ENCODE measurements at places on chromosomes 5 and 9. TPM values are rescaled to one million over a fixed set of nuclear protein-coding genes. Genes with fewer than 3 reads are reported as not detected.

The HRCT1 gene
- total RNA-seq: not detected

The PCDHGB6 gene
- total RNA-seq: 0.11 TPM

The TMEFF1 gene
- not detected for total RNA-seq

The GRIN1 gene
- total RNA-seq: not detected

The KCNN2 gene
- not detected for total RNA-seq

The PFN3 gene
- not detected for total RNA-seq

The STK32A gene
- total RNA-seq: not detected

The PROB1 gene
- 4.3 TPM for total RNA-seq

The SIMC1 gene
- 31.6 TPM for total RNA-seq

The FBP2 gene
- total RNA-seq: not detected

The KLF4 gene
- 1.1 TPM for total RNA-seq

The CYLC2 gene
- total RNA-seq: not detected

The CRB2 gene
- total RNA-seq: not detected

- DNase-seq: no peak
Observed at GRCh38 chr5:5069851-5070250, 70.3 kb upstream of the ADAMTS16 start.

GRCh38 chr5:93677359-93677891 lies 64.0 kb downstream of the POU5F2 start:
- no peak for DNase-seq

- DNase-seq: no peak
Observed at GRCh38 chr5:98750693-98751092, 22.8 kb upstream of the RGMB start.

- DNase-seq: no peak
Observed at GRCh38 chr9:125146247-125146646, 2.9 kb upstream of the SCAI start.

DNA sequence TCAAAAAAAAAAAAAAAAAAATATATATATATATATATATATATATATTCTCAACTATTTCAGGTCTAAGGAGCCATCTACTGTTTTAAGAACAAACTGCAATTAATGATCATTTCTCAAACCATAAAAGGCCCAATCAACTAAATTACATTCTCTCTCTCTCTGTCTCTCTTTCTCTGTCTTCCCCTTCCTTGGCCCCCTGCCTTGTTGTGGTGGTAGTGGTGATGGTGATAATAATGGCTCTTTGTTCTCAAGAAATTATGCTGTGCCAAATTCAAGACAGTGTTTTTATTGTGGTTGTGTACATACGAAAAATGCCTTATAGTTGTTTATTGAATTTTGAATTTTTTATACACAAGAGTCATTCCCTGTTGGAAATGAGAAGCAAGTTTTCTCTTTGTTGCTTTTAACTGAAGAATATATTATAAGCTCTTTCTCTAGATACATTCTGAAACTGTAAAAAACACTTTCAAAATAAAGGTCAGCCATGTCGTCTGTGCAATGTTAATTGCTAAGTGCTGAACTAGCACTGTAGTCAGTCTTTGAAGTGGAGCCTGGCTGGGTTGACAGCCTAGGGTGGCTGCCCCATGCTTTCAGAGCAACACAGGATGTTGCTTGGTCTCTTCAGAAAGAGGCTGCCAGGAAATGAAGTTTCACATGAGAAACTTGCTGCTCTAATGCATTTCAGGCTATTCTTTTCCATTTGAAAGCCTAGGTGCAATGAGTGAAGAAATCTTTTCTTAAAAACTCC lies 96.0 kb downstream of the HINT1 start:
- DNase-seq: peak; percentile 57

DNA sequence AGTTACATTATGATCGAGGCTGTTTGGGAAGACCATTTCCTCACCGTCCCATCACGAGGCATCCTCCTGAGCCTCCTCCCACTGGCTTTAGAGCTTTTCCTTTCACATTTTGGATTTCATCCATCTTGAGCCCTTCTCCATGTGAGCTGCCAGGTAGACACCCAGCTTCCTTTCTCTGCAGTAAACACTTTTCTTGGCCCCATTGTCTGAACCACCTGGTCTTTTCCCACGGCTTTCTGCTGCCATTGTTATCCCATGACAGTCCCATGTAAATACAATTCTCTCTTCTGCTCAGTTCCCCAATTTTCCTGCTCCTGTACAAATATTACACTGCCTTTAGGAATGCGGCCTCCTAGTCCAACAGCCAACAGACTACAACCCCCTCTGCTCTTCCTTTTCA lies 24.1 kb downstream of the UBE2QL1 start:
- no peak for DNase-seq

DNA sequence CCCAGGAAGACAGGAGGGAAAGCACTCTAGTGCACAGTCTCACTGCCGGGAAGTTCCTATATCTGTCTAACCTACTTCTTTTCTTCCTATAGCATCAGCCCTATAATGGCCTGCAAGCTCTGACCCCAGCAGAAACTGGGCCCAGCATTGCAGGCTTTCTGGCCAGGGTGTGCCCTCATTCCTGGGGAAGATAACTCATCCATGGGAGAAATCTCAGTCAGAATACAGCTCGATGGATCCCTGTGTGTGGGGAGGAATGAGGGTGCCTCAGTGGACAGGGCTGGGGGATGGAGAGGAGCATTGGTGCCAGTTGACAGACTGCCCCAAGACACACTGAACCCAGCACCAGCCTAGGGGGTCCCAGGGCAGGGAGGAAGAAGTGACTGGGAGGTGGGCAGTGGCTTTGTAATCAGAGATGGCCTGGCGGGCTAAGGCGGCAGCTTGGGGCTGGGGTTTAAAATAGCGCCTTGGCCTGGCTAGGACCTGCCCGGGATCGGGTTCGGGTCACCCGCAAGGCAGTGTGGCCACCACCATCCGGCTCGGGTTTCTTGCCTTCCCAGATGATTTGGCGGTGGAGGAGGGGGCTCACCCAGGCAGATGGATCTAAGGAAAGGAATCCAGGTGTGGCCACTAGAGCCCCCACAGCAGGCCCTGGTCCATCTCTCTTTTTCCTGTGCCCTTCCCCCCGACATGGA lies 7.6 kb upstream of the CXXC5 start:
- DNase-seq: no peak

- DNase-seq: no peak
Observed at GRCh38 chr5:76041863-76042262, 41.3 kb upstream of the SV2C start.

DNA sequence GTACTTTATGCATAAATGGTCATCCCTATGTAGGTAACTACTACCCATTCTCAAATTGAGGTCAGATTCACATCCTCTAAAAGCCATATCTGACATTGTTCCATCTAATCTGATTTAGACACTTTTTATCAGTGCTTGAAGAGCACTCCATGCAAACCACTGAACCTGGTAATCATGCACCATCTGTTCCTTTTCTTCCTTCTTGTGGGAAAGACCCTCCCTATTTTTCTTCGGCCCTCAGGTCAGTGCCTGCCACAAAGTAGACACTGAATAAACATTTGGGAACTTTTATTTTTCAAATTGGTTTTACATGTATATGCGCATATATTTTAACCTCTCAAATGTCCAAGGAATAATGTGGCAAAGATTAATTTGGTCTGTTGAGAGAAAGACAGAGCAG lies 26.0 kb upstream of the PDE4D start:
- no peak for DNase-seq

- DNase-seq: no peak
Observed at GRCh38 chr9:34578241-34579103, 11.1 kb downstream of the CNTFR start.

- no peak for DNase-seq
Observed at GRCh38 chr9:110059461-110059860, 148.5 kb downstream of the C9orf152 start.

- DNase-seq: no peak
Observed at GRCh38 chr5:33735072-33735471, 156.7 kb downstream of the ADAMTS12 start.

GRCh38 chr5:112776301-112776856 lies 38.7 kb downstream of the APC start:
- no peak for DNase-seq

DNA sequence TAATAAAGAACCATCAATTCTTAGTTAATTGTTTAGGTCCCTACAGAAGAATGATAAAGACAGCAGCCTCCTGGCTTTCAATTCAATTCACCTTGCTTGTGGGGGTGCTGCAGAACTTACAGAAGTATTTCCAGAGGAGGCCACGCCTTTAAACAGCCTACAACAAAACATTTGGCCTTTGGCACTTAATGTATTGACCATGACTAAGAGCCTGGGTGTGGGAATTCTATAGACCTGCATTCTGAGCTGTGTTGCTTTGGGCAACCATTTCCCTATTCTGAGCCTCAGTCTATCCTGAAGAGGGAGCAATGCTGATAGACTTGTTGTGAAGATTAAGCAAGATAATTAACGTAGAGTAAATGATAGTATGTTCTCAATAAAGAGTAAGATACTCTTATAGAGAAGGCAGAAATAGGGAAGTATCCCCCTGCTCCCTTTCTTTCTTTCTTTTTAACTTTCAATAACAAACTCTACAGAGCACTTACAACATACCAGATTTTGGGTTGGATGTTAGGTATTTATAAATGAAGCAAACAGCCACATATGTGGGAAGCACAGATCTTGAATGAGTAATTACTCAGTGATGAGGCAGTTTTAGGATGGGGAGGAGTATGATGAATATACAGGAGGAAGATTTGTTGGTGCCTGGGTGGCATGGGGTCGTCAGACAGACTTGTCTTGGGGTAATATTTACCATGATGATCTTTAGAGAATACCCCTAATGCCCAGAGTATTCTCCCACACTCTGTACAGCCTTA lies 28.4 kb downstream of the PAPPA start:
- DNase-seq: no peak

DNA sequence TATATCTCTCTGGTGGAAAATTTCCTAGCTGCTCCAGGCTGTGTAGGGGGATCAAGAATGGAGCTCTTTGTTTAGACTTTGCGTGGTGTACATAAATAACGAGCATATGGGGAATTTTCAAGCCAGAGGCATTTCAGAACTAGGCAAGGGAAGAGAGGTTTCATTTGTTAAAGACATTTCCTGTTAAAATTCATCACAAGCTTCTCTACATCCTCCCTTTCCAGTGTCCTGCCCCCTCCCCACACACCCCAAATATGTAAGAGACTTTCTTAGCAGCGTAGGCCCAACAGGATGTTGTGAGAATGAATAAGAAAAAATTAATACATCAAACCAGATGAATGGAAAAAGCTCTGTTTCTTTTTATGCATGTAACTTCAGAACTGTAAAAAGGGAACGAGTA lies 150.3 kb downstream of the GPBP1 start:
- DNase-seq: no peak

- no peak for DNase-seq
Observed at GRCh38 chr5:76720988-76721569, 5.2 kb downstream of the F2R start.

DNA sequence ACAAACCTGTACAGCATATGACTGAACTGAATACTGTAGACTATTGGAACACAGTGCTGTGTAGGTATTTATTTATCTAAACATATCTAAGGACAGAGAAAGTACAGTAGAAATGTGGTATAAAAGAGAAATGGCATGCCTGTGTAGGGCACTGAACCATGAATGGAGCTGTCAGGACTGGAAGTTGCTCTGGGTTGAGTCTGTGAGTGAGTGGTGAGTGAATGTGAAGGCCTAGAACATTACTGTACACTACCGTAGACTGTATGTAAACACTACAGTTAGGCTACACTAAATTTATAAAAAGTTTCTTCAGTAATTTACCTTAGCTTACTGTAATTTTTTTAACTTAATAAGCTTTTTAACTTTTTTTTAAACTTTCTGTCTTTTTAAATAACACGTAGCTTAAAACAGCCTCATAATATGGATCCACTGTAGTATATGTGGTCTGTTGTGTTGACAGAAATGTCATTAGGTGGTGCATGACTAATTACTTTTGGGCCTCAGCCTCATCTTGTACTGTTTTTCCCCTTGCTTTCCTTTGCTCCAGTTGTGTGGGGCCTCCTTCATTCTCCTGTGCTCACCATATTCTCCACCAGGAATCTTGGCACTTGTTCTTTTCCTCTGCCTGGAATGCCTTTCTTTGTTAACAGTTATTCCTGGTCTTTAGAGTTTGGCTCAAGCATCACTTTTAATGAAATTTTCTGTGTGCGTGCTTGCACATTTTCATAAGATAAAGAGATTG lies 8.8 kb downstream of the SPIN1 start:
- DNase-seq: no peak

GRCh38 chr5:35253582-35253981 lies 23.3 kb upstream of the PRLR start:
- DNase-seq: no peak

GRCh38 chr5:2385818-2386217 lies 365.7 kb downstream of the IRX2 start:
- DNase-seq: no peak

DNA sequence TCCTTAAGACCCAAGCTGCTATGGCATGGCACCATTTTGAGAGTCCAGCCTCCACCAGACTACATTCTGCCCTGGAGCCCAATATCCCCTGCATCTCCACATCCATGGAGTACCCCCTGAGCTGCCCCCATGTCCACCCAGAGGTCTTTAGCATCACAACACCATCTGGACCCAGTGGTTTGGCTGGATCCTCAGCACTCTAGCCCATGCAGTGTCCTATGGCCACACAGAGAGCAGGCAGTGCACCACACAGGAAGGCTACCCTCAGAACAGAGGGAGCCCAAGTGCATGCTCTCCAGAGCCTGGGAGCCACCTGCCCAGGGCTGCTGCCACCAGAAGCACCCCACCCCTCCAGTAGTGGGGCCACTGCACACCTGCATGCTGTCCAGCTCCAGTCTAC lies 18.6 kb upstream of the DAP start:
- DNase-seq: no peak
